ENCODE measurements at places on chromosomes 2 and 18.

- no peak for DNase-seq
Measured at GRCh38 chr2:190469771-190470170, 61.6 kb downstream of the MFSD6 start.

DNA sequence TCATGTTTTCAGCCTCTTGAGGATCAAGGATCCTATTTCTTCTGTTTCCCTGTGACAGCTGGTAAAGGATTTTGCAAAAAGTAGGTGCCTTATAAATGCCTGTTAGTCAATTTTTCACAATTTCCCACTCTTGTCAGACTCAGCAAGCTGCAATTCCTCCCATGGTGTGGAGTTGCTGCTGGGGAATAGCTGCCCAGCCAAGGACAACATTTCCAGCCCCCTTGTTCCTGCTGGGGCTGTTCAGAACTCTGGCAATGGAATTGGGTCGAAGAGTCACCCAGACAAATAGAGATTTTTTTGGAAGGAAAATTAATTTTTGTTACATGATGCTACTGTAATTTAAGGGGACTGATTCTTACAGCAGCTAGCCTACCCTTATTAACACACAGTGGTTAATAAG is 43.7 kb downstream of the FSHR start:
- DNase-seq: no peak

- DNase-seq: no peak
Measured at GRCh38 chr2:37883518-37883917, 41.6 kb upstream of the RMDN2 start.

GRCh38 chr2:99597616-99598015 is 107.8 kb upstream of the REV1 start:
- DNase-seq: no peak

GRCh38 chr2:42930025-42930581 is 137.7 kb upstream of the HAAO start:
- DNase-seq: no peak

- no peak for DNase-seq
Measured at GRCh38 chr2:221502270-221503010, 69.7 kb downstream of the EPHA4 start.

Measured in effector CD4-positive, alpha-beta T cell (primary cell).